Activated CD8-positive, alpha-beta memory T cell treated with anti-CD3 and anti-CD28 coated beads, Interleukin-2, amount 50 U/mL, for 4 hours (primary cell): ENCODE measurements at places on chromosomes 11 and 22.

DNA sequence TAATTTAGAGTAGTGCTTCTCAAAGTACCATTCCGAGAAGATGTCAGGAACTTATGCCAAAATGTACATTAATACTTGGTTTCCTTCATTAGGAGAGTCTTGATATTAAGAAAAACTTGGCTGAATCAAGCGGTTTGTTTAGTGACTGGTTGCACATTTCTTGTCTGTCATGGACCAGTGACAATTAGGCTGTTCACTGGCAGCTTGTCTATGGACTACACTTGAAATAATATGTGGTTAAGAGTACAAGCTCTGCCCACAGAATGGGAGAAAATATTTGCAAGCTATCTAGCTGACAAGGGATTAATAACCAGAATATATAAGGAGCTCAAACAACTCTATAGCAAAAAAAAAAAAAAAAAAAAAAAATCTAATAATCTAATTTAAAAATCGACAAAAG, 24.6 kb downstream of the COA4 start:
- no peak for DNase-seq

DNA sequence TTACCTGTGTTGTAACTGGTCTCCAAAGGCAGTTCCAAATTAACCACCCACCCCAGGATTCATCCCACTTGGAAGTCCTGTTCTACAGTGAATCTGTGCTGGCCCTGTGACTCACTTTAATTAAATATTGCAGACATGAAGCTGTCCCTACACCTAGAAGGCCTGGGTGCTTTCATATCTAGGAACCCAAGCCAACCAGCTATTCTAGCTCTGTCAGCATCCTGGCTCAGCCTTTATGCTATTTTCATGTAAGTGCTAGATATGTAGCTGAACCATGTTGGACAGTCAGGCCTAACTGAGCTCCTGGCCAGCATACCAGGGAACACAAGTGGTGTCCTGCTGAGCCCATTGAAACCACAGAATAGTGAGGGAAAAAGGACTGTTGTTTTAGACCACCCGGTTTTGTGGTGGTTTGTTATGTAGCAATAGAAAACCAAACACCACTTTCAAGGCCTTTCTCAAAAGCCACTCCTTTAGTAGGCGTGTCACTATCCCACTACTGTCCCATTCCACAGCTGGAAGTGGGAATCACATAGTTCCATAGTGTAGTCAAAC, 30.3 kb downstream of the CNTF start:
- no peak for DNase-seq

DNA sequence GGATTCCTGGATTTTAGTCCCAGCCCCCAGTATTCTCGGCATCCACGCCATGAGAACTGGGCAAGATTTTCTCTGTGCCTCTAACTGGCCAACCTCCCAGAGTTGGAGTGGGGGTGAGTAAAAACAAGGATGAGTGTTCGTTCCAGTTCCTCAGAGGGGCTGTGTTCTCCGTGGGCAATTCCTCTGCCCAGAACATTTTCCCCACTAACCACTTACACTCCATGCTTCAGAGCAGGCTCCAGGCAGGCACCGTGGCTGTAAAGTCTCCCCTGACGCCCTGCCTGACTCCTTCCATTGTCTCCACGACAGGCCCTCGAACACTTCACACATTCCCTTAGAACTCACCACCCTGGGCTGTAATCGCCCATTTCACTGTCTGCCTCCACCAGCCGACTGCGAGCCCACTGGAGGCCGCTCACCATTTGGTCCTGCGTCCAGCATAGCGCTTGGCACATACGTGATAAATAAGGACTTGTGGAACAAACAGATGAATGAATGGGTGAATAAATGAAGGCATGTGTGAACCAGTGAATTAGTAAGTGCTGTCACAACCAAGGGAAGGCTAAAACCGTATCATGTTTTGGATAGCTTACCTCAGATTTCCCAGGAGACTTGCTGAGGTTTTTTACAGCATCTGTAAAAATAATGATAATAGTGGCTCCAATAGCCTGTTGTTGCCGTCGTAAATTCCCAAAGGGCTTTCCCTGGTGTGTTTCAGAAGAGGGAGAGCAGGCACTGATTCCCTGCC, 6.1 kb downstream of the APLNR start:
- no peak for DNase-seq

GRCh38 chr22:33438273-33438672, 380.1 kb upstream of the SYN3 start:
- DNase-seq, result no peak

DNA sequence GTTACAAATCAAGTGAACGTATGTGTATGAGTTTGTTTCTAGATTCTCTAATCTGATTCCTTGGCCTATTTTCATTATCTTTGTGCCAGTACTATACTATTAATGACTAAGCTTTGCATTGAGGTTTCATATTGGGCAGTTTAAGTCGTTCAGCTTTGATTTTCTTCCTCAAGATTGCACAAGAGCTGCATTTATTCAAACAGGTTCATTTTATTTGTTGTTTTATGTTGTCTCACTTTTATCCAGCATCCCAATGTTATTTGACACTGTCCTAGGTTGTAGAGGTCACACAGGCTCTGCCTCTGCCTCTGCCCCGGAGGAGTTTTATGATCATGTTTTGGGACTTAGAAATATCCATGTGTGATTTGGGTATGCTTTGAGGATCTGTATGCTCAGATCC, 79.8 kb downstream of the TEAD1 start:
- no peak for DNase-seq

GRCh38 chr11:112318184-112318591, 57.5 kb upstream of the PLET1 start:
- DNase-seq, result no peak

DNA sequence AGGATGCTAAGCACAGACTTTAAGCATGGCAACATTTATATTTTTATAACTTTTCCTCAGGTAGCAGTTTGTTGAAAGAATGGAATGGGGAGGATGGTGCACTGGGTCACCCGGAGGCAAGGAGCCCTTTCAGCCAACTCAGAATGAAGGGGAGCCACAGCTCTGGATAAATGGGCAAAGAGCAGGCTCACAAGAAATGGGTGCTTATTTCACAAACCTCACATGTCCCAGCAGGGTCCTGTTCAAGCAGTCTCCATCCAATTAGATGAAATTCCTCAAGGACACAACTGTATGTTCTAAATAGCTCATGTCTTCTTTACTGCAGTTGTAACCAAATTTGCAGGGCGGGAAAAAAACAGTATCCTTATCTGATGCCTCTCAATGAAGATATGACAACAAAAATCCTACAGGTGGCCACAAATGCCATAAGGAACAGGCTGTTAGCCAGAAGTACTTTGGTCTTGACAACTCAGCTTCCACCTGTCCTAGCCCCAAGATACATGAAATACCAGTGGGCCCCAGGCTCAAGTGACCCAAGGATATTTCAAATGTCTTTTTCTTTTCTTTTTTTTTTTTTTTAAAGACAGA, 48.2 kb downstream of the MAPK1 start:
- no peak for DNase-seq
